Activated CD4-positive, alpha-beta memory T cell treated with anti-CD3 and anti-CD28 coated beads, Interleukin-2, amount 10 ng/mL, durations not matched to agents 7 days and 5 days (primary cell): ENCODE measurements at places on chromosomes 7 and 10. TPM values are rescaled to one million over a fixed set of nuclear protein-coding genes. Genes with fewer than 3 reads are reported as not detected.

GRCh38 chr7:13293264-13294002, 606.0 kb downstream of the ARL4A start:
- DNase-seq, result no peak
- no peak overlapping the region for H3K4me3 ChIP-seq

PSMC2 gene
- total RNA-seq, result 149 TPM

GRCh38 chr10:2145926-2146478, 408.7 kb upstream of the ADARB2 start:
- no peaks in the 10 kb centered on the region for H3K36me3 ChIP-seq
- H3K27ac ChIP-seq, result no peak overlapping the region
- no peaks in the 10 kb centered on the region for H3K27me3 ChIP-seq
- H3K4me3 ChIP-seq, result no peak overlapping the region
- no peak for DNase-seq

- H3K27me3 ChIP-seq, result no peaks in the 10 kb centered on the region
- no peak for DNase-seq
- peaks cover 46% of the 10 kb centered on the region for H3K36me3 ChIP-seq
- no peak overlapping the region for H3K4me3 ChIP-seq
- H3K4me1 ChIP-seq, result peaks cover 26% of the 10 kb centered on the region
Measured at GRCh38 chr10:5732141-5732540, 47.5 kb downstream of the TASOR2 start.

- no peaks in the 10 kb centered on the region for H3K36me3 ChIP-seq
- DNase-seq, result no peak
- H3K4me3 ChIP-seq, result no peak overlapping the region
- H3K27me3 ChIP-seq, result no peaks in the 10 kb centered on the region
- H3K4me1 ChIP-seq, result no peaks in the 10 kb centered on the region
- H3K27ac ChIP-seq, result no peak overlapping the region
Measured at GRCh38 chr10:123640016-123640535, 26.1 kb upstream of the GPR26 start.

LIPM gene
- total RNA-seq, result not detected

DNA sequence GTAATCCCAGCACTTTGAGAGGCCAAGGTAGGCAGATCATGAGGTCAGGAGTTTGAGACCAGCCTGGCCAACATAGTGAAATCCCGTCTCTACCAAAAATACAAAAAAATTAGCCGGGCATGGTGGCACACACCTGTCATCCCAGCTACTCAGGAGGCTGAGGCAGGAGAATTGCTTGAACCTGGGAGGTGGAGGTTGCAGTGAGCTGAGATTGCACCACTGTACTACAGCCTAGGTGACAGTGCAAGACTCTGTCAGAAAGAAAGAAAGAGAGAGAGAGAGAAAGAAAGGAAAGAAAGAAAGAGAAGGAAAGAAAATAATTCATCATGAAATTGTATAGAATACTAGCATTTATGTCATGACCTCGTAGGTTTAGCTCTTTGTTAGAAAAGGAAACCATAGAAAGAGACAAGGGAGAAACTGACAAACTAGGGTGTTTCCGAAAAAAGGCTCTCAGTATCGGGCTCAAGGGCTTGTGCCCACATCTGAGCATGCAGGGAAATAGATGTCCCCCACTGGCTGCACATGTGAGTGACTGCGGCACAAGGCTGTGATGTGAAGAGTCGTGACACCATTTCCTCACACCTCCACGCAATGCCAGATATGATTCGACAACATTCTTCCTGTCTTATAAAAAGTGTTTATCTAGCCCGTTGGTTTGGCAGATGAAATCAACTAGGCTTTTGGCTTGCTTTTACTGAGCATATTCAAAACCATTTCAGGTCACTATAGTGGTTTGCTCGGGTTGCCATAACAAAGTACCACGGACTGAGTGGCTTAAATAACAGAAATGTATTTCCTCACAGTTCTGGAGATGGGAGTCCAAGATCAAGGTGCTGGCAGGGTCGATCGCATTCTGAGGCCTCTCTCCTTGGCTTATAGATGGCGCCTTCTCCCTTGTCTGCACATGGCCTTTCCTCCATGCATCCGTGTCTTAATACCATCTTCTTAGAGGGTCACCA, 2.0 kb downstream of the SRGN start:
- DNase-seq, result peak; percentile 85
- H3K27ac ChIP-seq, result peak overlapping the region; percentile 95
- peaks cover 45% of the 10 kb centered on the region for H3K36me3 ChIP-seq
- H3K4me3 ChIP-seq, result peak overlapping the region; percentile 89
- peaks cover 67% of the 10 kb centered on the region for H3K4me1 ChIP-seq

DNA sequence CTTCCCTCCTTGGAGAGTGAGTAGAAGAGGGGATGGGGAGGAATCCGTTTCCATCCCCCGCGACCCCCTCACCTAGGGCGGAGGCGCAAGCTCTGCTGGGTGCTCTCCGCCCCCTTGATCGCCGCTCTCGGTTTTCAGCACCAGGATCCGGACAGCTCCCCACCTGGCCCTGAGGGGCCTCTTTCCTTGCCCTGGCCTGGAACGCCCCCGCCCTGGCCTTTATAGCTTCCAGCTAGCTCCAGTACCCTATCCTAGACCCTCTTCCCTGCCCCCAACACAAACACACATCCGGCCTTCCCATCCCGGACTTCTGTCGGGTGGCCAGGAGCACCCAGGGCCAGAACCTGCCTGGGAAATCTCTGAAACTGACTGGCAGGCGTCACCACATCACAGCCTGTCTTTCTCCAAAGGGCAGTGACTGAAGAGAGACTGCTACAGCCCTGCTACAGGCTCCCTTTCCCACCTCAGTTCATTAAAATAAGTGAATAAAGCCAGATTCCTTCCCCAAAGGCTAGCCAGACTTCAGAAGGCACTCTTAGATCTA, 72.3 kb upstream of the LEP start:
- peaks cover 19% of the 10 kb centered on the region for H3K4me1 ChIP-seq
- H3K27me3 ChIP-seq, result peaks cover 67% of the 10 kb centered on the region
- no peak overlapping the region for H3K4me3 ChIP-seq
- no peaks in the 10 kb centered on the region for H3K36me3 ChIP-seq
- no peak for DNase-seq

GRCh38 chr10:11610166-11610825, 1.2 kb downstream of the USP6NL start:
- H3K27ac ChIP-seq, result no peak overlapping the region
- H3K27me3 ChIP-seq, result peaks cover 56% of the 10 kb centered on the region
- H3K4me3 ChIP-seq, result peak overlapping the region; percentile 72
- H3K36me3 ChIP-seq, result no peaks in the 10 kb centered on the region
- DNase-seq, result no peak
- H3K4me1 ChIP-seq, result peaks cover 31% of the 10 kb centered on the region

DNA sequence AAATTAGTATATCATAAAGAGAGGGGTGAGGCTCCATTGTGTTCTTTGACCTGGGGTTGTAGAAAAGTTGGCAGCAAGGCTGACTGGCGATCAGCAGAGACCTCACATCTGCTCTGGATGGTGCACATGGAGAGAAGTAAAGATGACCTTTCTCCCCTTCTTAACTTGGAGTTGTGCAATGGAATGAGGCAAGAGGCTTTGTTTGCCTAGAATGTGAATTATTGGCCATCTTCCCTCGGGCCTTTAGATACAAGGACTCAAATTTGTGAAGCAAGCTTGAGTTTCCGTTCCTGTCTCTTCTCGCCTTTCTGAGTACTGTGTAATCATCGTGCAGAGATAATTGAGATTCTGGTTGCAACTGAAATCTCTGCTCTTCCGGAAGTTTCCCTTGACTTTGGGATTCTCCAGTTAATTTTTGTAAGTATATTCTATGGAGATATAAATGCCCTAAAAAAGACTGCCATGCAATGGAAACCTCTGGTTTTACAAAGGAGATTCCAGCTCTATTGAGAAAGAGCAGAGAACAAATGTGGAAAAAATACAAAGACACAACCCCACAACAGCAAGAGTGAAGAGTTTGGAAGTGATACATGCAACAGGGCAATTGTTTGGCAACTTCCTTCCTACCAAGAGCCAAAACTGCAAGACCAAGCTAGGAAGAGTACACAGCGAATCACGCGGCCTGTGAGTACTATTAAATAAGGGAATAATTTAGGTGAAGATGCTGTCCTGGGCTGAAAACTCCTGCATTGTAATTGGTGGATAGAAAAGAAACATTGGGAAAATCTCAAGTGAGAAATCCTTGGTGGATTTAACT, 542.3 kb upstream of the NRP1 start:
- no peaks in the 10 kb centered on the region for H3K4me1 ChIP-seq
- H3K27ac ChIP-seq, result no peak overlapping the region
- no peak overlapping the region for H3K4me3 ChIP-seq
- no peaks in the 10 kb centered on the region for H3K36me3 ChIP-seq

RET gene
- 0.28 TPM for total RNA-seq

- DNase-seq, result no peak
- peaks cover 9% of the 10 kb centered on the region for H3K27me3 ChIP-seq
- no peak overlapping the region for H3K4me3 ChIP-seq
- peaks cover 3% of the 10 kb centered on the region for H3K36me3 ChIP-seq
- no peak overlapping the region for H3K27ac ChIP-seq
Measured at GRCh38 chr7:102874966-102875365, 37.8 kb upstream of the LRRC17 start.

CLDN3 gene
- not detected for total RNA-seq

SORCS1 gene
- not detected for total RNA-seq
